ENCODE measurements at places on chromosomes 6 and 20.
A peak's percentile ranks its signal among the peaks of the same experiment; 100 is the strongest.

GRCh38 chr6:52027699-52028098 lies 59.7 kb downstream of the PKHD1 start:
- DNase-seq: no peak

- DNase-seq: no peak
These were observed 10.9 kb downstream of the FOXQ1 start for GRCh38 chr6:1322696-1323219.

- DNase-seq: no peak
These were observed 78.7 kb downstream of the CDH26 start for GRCh38 chr20:60036746-60037499.

GRCh38 chr6:141033101-141033500 lies 1099.6 kb upstream of the GJE1 start:
- no peak for DNase-seq

DNA sequence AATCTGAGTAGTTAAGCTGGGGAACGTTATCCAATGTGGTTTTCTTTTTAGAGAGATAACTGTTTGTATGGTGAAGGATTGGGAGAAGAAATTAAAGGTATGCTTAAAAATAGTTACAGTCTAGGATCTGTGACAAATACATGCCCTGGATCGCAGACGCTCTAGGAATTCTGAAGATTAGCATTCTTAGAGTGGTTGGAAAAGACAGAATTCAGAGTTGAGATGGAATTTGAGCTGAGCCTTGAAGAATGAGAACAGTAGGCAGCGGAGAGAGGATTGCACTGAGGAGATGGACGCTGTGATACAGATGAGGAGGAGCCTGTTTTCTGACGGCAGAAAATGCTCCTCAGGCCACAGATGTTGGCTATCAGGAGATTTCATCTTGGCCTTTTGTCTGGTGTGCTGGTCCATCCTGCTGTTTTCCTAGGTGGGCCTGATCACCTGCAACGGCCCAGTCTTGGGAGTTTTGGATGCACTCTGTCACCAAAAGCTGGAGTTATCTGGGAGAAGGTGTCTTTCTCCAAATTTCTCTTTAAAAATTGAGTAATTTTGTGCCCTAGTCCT lies 48.3 kb upstream of the KIF25 start:
- DNase-seq: no peak

- DNase-seq: peak; percentile 38
These were observed 377.6 kb upstream of the CITED2 start for GRCh38 chr6:139752086-139752485.

All from fibroblast of skin of left quadriceps (primary cell).